ENCODE measurements at places on chromosomes 3 and 15. TPM values are rescaled to one million over a fixed set of nuclear protein-coding genes. Genes with fewer than 3 reads are reported as not detected.

- DNase-seq: no peak
Measured at GRCh38 chr3:125358923-125359322, 16.2 kb downstream of the ZNF148 start.

- no peak for DNase-seq
Measured at GRCh38 chr3:185317674-185318073, 45.3 kb upstream of the MAP3K13 start.

GRCh38 chr3:129552287-129553050, 9.5 kb downstream of the H1-8 start:
- no peak for DNase-seq

GRCh38 chr3:190983875-190984274, 121.4 kb upstream of the GMNC start:
- DNase-seq: no peak

DNA sequence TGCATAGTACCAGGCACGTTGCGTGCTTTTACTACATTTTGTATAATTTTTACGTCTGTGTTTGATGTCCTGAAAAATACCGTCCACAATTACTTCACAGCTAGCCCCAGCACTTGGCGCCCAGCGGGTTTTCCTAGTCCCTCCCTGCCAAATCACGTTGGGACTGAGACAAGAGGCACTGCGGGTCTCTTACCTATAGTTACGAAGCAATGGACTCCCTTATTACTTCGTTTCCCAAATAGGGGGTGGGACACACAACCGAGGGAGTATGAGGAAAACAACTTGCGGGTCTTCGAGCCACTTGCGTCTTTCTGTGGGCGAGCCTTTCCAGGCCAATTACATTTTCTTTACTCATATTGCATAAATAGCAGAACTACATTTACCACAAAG, 620 bp upstream of the CMSS1 start:
- DNase-seq: no peak

GRCh38 chr3:30181178-30181465, 425.3 kb upstream of the TGFBR2 start:
- DNase-seq: no peak

GRCh38 chr15:64547275-64547674, 86.9 kb downstream of the ZNF609 start:
- no peak for DNase-seq

DNA sequence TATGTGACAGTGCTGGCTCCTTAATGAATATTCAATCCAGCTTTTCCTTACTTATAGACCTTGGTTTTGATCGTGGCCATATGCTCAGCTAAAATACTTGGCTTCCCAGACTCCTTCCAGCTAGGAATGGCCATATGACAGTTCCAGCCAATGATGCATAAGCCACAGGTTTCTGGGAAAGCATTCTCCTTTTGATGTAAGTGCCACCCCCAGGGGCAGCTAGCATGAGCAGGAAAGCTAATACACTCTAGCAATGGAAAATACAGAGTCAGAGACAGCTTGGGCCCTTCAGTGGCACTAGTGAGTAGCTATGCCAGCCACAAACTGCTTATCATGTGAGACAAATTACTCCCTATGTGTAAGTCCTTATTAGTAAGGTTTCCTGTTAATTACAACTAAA, 26.7 kb downstream of the TBC1D2B start:
- no peak for DNase-seq

DNA sequence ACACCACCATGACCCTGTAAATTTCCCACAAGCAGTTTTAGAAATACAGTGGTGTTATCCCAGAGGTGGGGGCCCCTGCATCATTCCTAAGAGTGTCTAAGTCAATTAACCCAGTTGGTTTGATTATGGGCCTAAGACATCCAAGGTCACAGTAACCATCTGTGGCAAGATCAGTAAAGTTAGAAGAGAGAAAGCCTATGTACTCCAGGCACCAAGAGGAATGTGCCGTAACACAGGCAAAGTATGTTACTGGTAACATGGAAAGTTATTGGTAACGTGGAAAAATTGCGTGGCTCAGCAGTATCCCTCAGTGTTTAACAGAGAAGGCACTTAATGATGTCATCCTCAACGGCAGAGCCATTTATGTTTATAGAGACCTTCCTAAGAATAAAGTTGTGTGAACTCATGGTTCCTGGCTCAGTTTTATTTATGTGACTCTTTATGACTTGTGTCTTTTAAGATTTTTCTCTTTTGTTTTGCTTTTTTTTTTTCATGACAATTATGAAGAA, 144.1 kb upstream of the RASGRP1 start:
- DNase-seq: no peak

DNA sequence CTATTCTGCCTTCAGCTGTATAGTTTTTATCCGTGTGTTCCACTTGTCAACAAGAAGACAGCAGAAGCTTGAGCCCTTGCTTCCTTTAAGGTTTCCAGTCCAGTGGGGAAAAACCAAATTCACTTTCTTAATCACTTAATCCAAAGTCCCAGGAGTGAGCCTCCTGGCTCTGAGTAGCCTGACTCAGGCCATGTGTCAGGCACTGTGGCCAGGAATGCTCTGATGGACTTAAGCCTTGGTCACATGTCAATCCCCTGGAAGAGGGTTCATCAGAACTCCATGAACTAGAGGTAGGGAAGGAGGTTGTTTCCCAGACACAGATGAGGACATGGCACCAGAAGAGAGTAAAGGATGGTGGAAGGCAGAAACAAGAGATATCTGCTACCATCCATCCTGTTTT, 8.8 kb downstream of the VIPR1 start:
- DNase-seq: no peak

Gene RGMA
- polyA plus RNA-seq: 7.3 TPM

Gene APOD
- polyA plus RNA-seq: 235 TPM

GRCh38 chr15:92294759-92295158, 98.9 kb upstream of the ST8SIA2 start:
- DNase-seq: no peak

- DNase-seq: peak; percentile 88
Measured at GRCh38 chr3:171809861-171810628, at the start of gene PLD1. PLD1 (minus strand) TSS chr3:171810483; CDS start chr3:171738051, 72,432 bp downstream.

GRCh38 chr3:135927155-135927554, 38.4 kb upstream of the PPP2R3A start:
- DNase-seq: no peak

Gene CLDN16
- polyA plus RNA-seq: not detected

- DNase-seq: peak; percentile 84
Measured at GRCh38 chr15:72117486-72118016, 399 bp downstream of the MYO9A start.

DNA sequence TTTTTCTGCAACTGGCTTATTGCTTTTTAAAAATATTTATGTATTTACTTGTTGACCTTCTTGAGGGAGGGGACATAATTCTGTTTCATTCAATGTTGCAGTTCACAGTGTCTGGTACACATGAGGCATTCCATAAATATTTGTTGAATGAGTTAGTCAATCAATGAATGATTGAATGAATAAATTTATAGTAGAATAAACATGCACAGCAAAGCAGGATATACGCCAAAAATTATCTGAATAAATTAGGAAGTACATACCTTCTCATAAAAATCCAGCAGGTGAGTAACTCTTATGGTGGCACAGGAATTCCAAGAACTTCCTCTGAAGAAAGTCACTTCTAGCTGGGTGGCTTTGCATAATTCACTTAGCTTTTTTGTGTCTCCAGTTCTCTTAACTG, 469.4 kb upstream of the ATP11B start:
- DNase-seq: no peak

DNA sequence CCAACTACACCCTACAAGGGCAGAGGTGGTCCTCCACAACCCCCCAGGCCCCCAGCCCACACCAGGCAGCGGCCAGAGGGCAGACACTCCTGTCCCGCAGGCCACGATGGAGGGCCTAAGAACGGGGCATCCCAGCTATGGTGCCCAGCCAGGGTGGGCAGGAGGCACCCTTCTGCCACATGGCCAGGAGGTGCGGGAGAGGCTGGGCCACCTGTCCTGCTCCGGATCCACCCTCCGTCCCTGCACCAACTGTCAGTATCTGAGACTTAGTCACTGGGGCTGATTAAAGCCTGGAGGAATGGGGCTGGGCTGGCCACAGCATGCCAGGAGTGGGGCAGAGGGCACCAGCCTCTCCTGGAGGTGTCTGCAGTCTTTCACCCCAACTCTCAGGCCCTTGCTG, 37.9 kb downstream of the TNK2 start:
- DNase-seq: no peak

DNA sequence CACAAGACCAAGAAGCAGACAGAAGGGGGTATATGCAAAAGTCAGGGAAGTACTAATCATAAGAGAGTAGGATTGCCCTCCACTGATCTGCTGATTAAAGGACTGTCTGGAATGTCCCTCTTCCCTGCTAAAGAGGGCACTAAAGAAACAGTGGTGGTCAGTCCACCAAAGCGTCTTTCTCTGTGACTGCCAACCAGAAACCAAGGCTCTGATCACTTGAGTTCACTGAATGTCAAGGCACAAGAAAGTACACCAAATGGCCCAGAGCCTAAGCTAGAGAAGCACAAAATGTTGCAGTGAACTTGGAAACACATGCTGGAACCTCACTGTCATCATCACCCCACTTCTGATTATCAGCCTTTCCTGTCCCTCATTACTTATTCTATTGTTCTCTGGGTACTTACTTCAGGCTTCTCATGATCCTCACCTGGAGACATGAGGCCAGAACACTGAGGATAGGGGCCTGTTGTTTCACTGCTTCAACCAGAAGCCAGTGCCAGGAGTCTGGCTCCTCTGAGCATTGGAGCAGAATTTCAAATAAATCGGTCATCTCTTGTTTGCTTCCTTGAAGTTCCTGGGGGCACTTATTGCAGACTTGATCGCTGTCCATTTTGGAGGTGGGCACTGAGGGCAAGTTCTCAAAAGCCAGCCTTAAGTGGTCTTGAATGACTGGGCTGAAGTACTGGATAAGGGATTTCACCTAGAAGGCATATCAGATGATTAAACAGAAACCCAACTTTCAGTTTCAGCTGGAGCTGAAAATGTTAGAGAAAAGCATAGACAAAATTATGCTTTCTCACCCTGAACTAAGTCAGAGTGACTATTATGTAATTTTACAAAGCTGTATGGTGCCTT, 58.9 kb downstream of the EIF3J start:
- DNase-seq: no peak

DNA sequence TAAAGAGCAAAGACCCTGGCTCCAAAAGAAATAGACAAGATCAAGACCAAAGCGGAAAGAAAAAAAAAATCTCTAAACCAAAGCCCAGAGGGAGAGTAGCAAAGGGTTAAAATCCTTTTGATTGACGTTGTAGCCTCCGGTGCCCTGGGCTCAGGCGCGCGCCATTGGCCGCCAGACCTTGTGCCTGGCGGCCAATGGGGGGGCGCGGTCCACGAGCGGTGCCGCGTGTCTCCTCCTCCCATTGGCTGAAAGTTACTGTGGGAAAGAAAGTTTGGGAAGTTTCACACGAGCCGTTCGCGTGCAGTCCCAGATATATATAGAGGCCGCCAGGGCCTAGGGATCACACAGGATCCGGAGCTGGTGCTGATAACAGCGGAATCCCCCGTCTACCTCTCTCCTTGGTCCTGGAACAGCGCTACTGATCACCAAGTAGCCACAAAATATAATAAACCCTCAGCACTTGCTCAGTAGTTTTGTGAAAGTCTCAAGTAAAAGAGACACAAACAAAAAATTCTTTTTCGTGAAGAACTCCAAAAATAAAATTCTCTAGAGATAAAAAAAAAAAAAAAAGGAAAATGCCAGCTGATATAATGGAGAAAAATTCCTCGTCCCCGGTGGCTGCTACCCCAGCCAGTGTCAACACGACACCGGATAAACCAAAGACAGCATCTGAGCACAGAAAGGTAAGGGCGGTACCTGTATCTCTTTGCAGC, at the start of gene HES1:
Gene HES1 (plus strand): TSS at position 343 of the 713 bp plus-strand sequence. CDS start 233 bp downstream, at position 576.
- peak; percentile 96 for DNase-seq

Gene DCLK3
- polyA plus RNA-seq: 0.23 TPM

Gene GPR156
- not detected for polyA plus RNA-seq

DNA sequence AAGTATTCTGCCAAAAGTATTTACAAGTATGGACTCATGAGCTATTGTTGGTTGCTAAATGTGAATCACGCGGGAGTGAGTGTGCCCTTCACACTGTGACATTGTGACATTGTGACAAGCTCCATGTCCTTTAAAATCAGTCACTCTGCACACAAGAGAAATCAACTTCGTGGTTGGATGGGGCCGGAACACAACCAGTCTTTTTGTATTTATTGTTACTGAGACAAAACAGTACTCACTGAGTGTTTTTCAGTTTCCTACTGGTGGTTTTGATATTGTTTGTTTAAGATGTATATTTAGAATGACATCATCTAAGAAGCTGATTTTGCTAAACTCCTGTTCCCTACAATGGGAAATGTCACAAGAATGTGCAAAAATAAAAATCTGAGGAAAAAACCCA, 30.3 kb downstream of the SYNM start:
- no peak for DNase-seq

- no peak for DNase-seq
Measured at GRCh38 chr15:63045879-63046278, 3.3 kb downstream of the TPM1 start.

Gene CHMP2B
- polyA plus RNA-seq: 18.0 TPM

GRCh38 chr3:134464689-134465365, 21.0 kb downstream of the ANAPC13 start:
- DNase-seq: no peak

- DNase-seq: no peak
Measured at GRCh38 chr3:169759256-169759655, 5.6 kb downstream of the TERC start.

DNA sequence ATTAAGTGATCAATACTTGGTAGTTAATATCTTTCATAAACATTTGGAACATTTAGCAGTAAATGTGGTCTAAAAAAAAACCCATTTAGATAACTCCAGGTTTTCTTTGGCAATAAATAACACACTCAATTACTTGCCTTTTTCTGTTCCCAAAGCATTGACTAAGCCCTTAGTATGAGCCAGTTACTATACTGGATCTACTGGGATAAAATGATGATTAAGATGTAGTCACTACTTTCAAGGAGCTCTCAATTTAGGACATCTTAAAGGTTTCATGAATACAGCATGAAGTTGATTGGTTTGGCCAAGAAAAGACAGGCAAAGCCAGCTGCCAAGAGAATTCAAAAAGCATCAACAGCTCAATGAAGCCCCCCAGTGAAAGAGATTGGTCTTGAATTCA, 250.9 kb downstream of the EPHA3 start:
- no peak for DNase-seq

Gene TUSC7
- polyA plus RNA-seq: not detected

- no peak for DNase-seq
Measured at GRCh38 chr15:27077790-27078189, 106.8 kb downstream of the GABRG3 start.

Gene RAD51
- polyA plus RNA-seq: not detected

GRCh38 chr3:195859061-195859845, 47.5 kb upstream of the MUC4 start:
- peak; percentile 68 for DNase-seq

Gene CPNE9
- polyA plus RNA-seq: not detected

DNA sequence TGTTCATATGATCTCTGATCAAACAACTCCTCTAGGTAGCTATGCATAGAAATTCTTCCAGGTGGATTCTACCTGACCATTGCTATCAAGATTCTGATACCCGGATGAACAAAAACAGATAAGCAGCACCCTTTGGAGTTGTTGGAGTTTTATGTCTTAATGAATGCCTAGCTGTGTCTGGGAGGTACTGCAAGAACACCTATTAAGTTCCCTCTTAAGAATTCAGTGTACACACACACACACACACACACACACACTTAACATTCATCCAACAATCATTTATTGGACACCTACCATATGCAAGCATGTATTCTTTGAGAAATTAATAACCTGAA, 58.1 kb upstream of the FNDC3B start:
- DNase-seq: no peak
